Upper lobe of left lung (tissue), 6 donors: ENCODE measurements at places on chromosomes 1 and 21. TPM values are rescaled to one million over a fixed set of nuclear protein-coding genes. Genes with fewer than 3 reads are reported as not detected.

C2CD4D gene
- total RNA-seq: 0.51 TPM

DNA sequence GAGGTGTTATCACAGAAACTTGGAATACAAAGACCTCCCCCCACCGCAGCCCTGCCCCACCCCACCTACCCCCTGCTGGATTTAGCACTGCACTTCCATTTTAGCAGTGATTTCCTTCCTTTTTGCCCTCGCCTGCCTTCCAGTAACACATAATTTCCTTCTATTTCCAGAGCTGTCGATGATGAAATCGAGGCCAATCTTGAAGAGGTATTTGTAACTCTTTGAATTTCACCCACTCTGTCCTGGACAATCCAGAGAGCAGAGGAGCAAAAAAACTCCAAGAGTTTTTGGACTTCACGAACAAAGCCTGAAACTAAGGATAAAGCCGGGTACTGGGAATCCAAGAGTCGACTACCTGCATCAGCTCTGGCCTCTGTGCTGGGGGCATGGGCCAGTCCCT is 49.1 kb downstream of the CAPN2 start:
- no peak overlapping the region for H3K4me3 ChIP-seq
- H3K27ac ChIP-seq: peak overlapping the region; percentile 38
- H3K4me1 ChIP-seq: peaks cover 14% of the 10 kb centered on the region

DNA sequence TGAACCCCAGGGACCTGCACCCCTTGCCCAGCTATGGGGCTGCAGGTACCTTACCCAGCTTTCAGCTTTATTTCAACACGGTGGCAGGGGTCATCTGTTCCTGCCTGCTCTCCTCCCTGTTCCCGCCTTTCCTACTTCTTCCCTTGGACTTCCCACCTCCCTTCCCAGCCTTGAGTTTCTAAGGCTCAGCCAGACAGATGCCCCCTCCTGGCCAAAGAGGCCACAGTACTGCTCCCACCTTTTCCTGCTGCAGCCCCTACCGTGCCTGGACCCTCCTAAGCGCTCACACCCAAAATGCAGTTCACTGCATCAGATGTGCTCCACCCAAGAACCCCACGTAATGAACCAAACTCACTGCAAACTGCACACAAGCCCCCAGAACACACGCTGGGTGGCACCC is 7.7 kb downstream of the NOC2L start:
- H3K4me1 ChIP-seq: no peaks in the 10 kb centered on the region
- DNase-seq: no peak
- no peak overlapping the region for H3K27ac ChIP-seq
- peaks cover 100% of the 10 kb centered on the region for H3K36me3 ChIP-seq
- H3K27me3 ChIP-seq: no peaks in the 10 kb centered on the region

DNA sequence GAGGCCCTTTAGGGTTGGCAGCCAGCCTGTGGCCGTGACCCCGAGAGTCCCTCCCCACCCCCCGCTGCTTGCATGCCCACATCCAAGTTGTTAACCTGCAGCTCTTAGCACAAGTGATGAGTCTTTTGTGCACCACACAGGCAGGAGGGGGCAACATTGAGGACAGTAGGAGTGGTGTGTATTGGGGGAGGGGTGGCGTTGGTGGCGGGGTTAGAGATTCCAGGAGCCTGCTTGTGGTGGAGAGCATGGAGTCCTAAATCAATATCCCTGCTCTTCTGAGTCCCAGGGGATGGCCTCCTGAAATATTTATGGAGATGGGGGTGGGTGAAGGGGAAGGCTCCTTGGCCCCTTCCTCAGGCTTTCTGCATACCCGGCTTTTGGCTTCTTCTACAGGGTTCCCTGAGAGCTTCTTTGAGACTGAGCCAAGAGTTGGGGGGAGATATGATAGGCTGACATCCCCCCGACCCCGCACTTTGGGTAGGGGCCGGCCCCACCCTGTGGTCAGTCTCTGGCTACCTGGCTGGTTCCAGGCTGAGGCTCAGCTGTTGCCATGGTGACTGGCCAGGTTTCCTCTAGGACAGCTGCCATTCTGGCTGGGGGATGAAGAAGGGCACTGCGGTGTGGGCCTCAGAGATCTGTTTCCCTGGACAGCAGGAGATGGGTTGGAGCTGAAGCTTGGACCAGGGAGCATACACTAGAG is 5.0 kb downstream of the CHRNB2 start:
- H3K4me1 ChIP-seq: peaks cover 6% of the 10 kb centered on the region
- H3K4me3 ChIP-seq: no peak overlapping the region
- peaks cover 4% of the 10 kb centered on the region for H3K27me3 ChIP-seq
- no peaks in the 10 kb centered on the region for H3K36me3 ChIP-seq
- DNase-seq: no peak

DNA sequence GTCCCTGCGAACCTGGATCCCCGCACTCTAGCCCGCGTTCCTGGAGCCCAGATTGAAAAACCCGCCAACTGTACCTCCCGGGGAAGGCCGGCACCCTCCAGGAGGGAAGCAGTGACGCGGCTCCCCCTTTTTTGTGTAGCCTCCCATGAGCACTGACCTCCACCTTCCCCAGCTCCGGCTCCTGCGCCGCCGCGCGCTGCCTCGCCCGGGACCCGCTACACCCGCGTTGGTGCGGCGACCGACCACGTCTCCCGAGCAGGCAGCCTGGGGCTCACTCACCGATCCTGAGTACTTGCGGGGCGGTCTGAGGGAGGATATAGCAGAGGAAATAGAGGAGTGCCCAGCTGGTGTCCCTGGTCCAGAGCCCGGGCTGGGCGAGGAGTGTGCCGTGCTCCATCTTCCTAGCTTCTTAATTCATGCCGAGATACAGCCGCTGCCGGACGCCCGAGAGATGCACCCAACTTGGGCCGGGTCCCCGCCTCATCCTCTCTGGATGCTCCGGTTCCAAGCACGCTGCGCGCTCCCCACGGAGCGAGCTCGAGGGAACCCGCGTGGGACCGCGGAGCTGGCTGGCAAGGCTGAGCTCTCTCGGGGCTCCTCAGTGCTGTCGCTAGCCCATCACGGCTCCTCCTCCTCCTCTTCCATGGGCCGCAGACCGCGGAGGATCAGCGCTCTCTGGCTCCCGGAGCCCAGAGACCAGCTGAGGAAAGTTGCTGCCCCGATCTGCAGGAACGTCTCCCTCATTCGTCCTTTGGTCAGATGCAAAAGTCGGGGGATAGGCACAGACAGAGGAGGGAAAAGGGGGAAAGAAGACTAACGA is 482 bp downstream of the GRIK1 start:
- H3K4me3 ChIP-seq: no peak overlapping the region
- H3K27ac ChIP-seq: no peak overlapping the region
- DNase-seq: peak; percentile 78
- H3K36me3 ChIP-seq: no peaks in the 10 kb centered on the region
- peaks cover 4% of the 10 kb centered on the region for H3K4me1 ChIP-seq

GRCh38 chr1:27816921-27817630 is 13.5 kb upstream of the PPP1R8 start:
- H3K36me3 ChIP-seq: peaks cover 84% of the 10 kb centered on the region
- no peaks in the 10 kb centered on the region for H3K27me3 ChIP-seq
- peak overlapping the region; percentile 42 for H3K27ac ChIP-seq
- no peak for DNase-seq

GRCh38 chr1:83499998-83500397 is 498.9 kb downstream of the TTLL7 start:
- no peak overlapping the region for H3K27ac ChIP-seq
- no peaks in the 10 kb centered on the region for H3K27me3 ChIP-seq
- H3K4me3 ChIP-seq: no peak overlapping the region
- no peak for DNase-seq

GRCh38 chr1:219269171-219269570 is 95.5 kb downstream of the LYPLAL1 start:
- no peaks in the 10 kb centered on the region for H3K36me3 ChIP-seq
- DNase-seq: no peak
- H3K27me3 ChIP-seq: no peaks in the 10 kb centered on the region
- H3K4me1 ChIP-seq: no peaks in the 10 kb centered on the region
- H3K4me3 ChIP-seq: no peak overlapping the region
- no peak overlapping the region for H3K27ac ChIP-seq

DNA sequence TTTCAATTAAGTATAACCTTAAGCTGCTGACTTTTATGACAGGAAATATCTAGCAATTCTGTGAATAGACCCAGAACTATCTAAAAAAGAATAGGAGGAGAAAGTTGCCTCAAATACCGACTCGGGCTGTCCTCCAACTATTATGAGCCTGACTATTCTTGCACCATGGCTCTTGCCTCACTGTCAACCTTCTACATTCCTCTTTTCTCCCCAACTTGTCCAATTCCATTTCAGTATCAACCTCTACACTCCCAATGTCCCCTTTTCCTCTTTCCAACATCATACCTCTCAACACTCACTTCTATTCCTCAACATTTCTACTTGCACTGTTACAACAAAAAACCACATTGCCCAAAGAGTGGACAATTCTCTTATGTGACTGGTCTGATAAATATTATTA is 2.3 kb downstream of the ZZZ3 start:
- no peak overlapping the region for H3K27ac ChIP-seq
- H3K36me3 ChIP-seq: no peaks in the 10 kb centered on the region
- H3K4me1 ChIP-seq: peaks cover 25% of the 10 kb centered on the region

DNA sequence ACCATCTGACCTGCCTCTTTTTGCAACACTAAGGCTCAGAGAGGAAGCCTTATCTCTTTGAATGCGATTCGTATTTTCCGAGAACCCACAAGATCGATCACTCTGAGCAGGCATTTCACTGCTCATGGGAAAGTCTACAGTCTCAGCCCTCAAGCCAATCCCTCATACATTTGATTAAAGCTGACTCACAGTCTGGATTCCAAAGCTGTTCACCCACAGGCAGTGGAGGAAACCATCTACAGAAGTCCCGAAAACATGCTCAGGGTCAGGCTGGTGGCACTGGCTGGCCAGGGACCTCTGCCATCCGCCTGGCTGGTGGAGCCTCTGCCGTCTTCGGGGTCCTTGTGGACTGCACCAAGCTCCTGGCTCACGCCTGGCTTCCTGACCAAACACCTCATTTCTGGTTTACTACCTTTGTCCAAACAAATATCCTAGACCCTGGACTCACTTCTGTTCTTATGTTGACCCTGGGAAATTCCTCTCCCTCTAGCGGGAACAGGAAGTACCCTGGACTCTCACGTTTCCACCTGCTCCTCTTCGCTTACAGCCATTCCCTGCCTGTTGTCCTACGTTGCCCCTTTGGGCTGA is 650.0 kb downstream of the SMYD3 start:
- no peak overlapping the region for H3K4me3 ChIP-seq
- no peaks in the 10 kb centered on the region for H3K27me3 ChIP-seq
- no peak overlapping the region for H3K27ac ChIP-seq
- H3K36me3 ChIP-seq: no peaks in the 10 kb centered on the region

DNA sequence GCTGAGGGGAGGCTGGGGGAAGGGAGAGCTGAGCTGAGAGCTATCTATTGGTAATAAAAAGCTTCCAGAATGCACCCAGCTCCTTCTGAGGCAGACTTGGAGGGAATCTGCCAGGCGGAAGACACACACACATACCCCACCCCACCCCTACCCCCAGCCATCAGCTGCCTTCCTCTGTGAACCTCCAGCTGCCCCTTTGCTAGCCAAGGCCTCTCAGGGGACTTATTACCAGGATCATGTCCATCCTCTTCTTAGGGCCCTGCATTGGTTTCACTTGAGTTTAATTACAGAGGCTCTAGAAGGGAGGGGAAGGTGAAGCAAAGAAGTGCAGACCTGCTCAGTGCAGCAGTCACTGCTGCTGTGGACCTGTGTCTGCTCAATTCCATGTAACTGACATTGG is 156.4 kb downstream of the OMA1 start:
- H3K27me3 ChIP-seq: no peaks in the 10 kb centered on the region
- H3K4me3 ChIP-seq: no peak overlapping the region
- H3K4me1 ChIP-seq: no peaks in the 10 kb centered on the region
- DNase-seq: no peak
